Substantia nigra (tissue), 51 donors: ENCODE measurements at places on chromosomes 3 and 15.

DNA sequence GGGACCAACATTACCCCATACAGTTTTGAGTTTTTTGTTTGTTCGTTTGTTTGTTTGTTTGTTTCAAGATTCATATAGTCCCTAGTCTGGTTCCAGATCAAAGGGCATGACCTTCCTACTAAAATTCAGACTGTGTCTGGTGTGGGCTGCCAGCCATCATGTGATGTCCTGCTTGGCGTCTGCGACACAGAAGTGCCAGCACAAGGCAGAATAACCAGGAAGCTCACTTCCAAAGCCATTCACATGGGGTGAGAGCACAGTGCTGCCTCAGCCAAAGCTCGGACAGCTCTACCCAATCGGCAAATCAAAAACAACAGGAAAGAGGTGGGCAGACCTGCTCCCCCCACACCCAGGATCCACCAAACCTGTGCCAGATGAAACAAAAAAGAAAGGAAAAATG, 142.6 kb upstream of the THBS1 start:
- no peak for DNase-seq

- no peak for DNase-seq
Measured at GRCh38 chr3:128667641-128668040, 17.0 kb upstream of the RPN1 start.

GRCh38 chr3:52043750-52044149, 12.6 kb downstream of the DUSP7 start:
- no peak for DNase-seq

- no peak for DNase-seq
Measured at GRCh38 chr15:83225449-83225848, 17.8 kb upstream of the HDGFL3 start.

GRCh38 chr3:41308119-41308518, 108.8 kb downstream of the CTNNB1 start:
- DNase-seq: no peak

- no peak for DNase-seq
Measured at GRCh38 chr3:111675846-111676210, 80.7 kb upstream of the ZBED2 start.

DNA sequence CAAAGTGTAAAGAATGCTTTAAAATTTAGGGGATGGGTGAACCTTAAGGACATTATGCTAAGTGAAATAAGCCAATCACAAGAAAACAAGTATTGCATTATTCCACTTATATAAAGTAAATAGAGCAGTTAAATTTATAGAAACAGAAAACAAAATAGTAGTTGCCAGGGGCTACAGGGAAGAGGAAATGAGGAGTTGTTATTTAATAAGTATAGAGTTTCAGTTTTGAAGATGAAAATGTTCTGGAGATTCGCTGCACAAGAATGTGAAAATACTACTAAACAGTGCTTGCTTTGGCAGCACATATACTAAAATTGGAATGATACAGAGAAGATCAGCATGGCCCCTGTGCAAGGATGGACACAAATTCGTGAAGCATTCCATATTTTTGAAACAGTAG, 32.0 kb downstream of the DNAH12 start:
- no peak for DNase-seq

DNA sequence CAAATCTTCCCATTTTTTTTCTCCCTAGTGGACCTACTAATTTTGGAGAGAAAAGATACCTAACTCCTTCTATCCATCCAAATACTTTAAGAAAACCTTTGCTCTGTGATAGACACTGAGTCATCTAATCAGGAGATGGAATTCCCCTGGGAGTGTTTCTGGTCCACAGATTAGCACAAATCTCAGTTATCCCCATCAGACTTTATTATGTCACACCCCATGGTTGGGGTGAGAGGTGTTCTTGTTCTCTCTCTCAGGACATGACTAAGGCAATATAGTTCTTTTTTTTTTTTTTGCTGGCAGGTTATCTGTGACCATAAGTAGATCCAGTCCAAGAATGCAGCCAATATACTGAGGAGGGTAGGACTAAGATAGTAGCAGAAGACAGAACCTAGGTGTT, 15.8 kb downstream of the SLC9A9 start:
- DNase-seq: no peak

- no peak for DNase-seq
Measured at GRCh38 chr3:188137051-188137450, 16.9 kb upstream of the LPP start.
